Aortic smooth muscle cell (primary cell): ENCODE measurements at places on chromosomes 2 and 18. TPM values are rescaled to one million over a fixed set of nuclear protein-coding genes. Genes with fewer than 3 reads are reported as not detected.

Gene IL18R1
- 0.75 and 1.5 TPM in 2 replicates for total RNA-seq

Gene MSTN
- under 0.01 and 0.12 TPM in 2 replicates for total RNA-seq

Gene UGT1A3
- not detected in 2 replicates for total RNA-seq

Gene PLGLB1
- total RNA-seq, result 0.26 TPM in 1 of 2 replicates, not detected in the other

Gene ELOA2
- not detected in 2 replicates for total RNA-seq

Gene DTNA
- 14.7 and 24.2 TPM in 2 replicates for total RNA-seq

Gene IMPA2
- 3.3 and 3.5 TPM in 2 replicates for total RNA-seq

Gene ASB18
- total RNA-seq, result not detected in 2 replicates

Gene SERPINB4
- not detected in 2 replicates for total RNA-seq

Gene TXNDC2
- total RNA-seq, result 0.06 TPM in 1 of 2 replicates, not detected in the other

Gene SLC9A4
- total RNA-seq, result under 0.01 TPM in 1 of 2 replicates, not detected in the other

Gene PROKR1
- under 0.01 TPM in 1 of 2 replicates, not detected in the other for total RNA-seq

Gene SLC11A1
- 0.19 and 0.26 TPM in 2 replicates for total RNA-seq

Gene RESP18
- total RNA-seq, result not detected in 2 replicates

Gene CERKL
- total RNA-seq, result 0.13 and 0.19 TPM in 2 replicates

Gene PAX8
- 0.13 and 0.19 TPM in 2 replicates for total RNA-seq

Gene ESPNL
- total RNA-seq, result 0.06 and 0.40 TPM in 2 replicates

Gene GPR155
- 2.0 and 2.1 TPM in 2 replicates for total RNA-seq

Gene BOD1L2
- total RNA-seq, result not detected in 2 replicates

Gene HOXD13
- total RNA-seq, result not detected in 2 replicates

Gene DRC1
- not detected in 2 replicates for total RNA-seq

Gene SH2D6
- 0.12 and 0.40 TPM in 2 replicates for total RNA-seq

Gene VSNL1
- 0.06 and 0.13 TPM in 2 replicates for total RNA-seq

Gene CEBPZ
- 43.7 and 59.5 TPM in 2 replicates for total RNA-seq

Gene CRYGB
- not detected in 2 replicates for total RNA-seq

Gene DCC
- total RNA-seq, result 0.13 TPM in 1 of 2 replicates, not detected in the other

Gene RGPD4
- under 0.01 TPM in 1 of 2 replicates, not detected in the other for total RNA-seq

Gene SEMA4F
- 6.5 and 7.5 TPM in 2 replicates for total RNA-seq

Gene BMP10
- total RNA-seq, result not detected in 2 replicates

Gene TTN
- 5.6 and 6.9 TPM in 2 replicates for total RNA-seq

Gene TMEM247
- not detected in 2 replicates for total RNA-seq

Gene RETSAT
- 52.8 TPM in 2 replicates for total RNA-seq

Gene TUBA3E
- total RNA-seq, result not detected in 2 replicates

Gene MLPH
- 0.25 and 2.4 TPM in 2 replicates for total RNA-seq
